ENCODE measurements at places on chromosomes 6 and 20.
A peak's percentile ranks its signal among the peaks of the same experiment; 100 is the strongest.

- DNase-seq: peak; percentile 33
These were observed 24.6 kb upstream of the GTSF1L start for GRCh38 chr20:43751167-43752050.

- no peak for DNase-seq
These were observed 32.5 kb downstream of the CTNNBL1 start for GRCh38 chr20:37726321-37726720.

- DNase-seq: no peak
These were observed 93.6 kb downstream of the STXBP5 start for GRCh38 chr6:147297663-147298316.

- no peak for DNase-seq
These were observed 33.5 kb downstream of the TPBG start for GRCh38 chr6:82396964-82397751.

DNA sequence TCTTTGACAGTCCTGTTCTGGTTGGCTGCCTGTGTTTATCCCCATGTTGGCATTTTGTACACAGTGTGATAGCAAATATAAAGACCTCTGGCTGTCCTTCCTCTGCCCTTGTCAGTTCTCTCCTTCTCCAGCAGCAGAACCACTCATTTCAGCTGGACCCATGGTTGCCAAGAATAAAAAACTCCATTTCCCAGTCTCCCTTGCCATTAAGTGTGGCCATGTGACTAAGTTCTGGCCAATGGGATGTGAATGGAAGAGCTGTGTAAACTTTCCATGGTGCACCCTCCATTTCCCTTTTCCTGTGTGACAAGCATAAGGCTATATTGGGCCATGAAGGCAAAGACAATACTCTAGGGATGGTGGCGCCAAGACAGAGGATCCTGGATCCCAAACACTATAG is 78.4 kb upstream of the TBC1D7 start:
- no peak for DNase-seq

- no peak for DNase-seq
These were observed 26.2 kb downstream of the SLC16A10 start for GRCh38 chr6:111113336-111114086.

- no peak for DNase-seq
These were observed 28.0 kb downstream of the IL22RA2 start for GRCh38 chr6:137145421-137145820.

DNA sequence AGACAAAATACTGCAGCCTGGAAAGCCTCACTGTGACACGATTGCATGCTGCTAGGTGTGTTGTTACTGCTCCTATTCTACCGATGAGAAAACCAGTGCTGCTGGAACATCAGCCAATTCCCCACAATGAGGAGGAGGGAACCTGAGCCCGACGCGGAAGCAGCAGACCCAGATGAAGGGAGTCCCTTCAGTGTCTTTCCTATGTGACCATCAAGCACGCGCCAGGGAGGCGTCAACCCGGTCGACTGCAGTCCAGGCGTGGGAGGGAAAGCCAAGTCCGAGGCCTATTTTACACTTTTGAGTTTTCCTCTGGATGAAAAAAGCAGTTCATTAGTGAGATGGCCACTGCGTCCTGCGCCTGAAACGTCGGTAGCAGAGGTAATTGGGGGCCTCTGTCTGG is 63.3 kb downstream of the STK35 start:
- no peak for DNase-seq

- DNase-seq: no peak
These were observed 35.7 kb downstream of the MGME1 start for GRCh38 chr20:18004384-18005031.

- no peak for DNase-seq
These were observed 21.2 kb downstream of the STK38 start for GRCh38 chr6:36526066-36526465.

- no peak for DNase-seq
These were observed 11.5 kb downstream of the RNF146 start for GRCh38 chr6:127277878-127278843.

DNA sequence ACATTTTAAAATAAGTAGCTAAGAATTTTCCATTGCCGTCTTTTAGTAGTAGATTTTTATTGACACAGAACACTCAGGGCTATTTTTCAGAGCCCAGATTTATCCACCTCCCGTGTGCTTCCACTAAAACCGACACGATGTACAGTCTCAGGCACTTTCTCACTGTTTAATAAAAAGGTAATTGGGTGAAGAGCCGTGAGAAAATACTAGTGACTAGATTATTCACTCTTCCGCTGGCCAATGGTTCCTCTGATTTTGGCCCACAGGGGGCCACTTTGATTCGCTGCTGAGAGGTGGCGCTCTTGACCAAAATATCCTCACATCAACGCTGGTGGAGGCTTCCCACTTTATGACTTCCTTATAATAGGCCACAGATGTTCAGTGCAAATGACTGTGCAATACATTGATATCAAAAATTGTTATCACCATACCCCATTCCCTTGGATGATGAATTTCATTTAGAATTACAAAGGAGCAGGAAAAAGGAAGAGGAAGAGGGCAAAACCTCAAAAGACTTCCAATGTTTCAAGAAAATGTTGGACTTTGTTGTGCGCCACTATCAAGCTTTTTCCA is 12.3 kb upstream of the HDDC2 start:
- peak; percentile 26 for DNase-seq

- DNase-seq: no peak
These were observed 3.8 kb upstream of the E2F1 start for GRCh38 chr20:33689973-33690372.

- DNase-seq: no peak
These were observed 80.7 kb downstream of the CARMIL1 start for GRCh38 chr6:25359891-25360290.

DNA sequence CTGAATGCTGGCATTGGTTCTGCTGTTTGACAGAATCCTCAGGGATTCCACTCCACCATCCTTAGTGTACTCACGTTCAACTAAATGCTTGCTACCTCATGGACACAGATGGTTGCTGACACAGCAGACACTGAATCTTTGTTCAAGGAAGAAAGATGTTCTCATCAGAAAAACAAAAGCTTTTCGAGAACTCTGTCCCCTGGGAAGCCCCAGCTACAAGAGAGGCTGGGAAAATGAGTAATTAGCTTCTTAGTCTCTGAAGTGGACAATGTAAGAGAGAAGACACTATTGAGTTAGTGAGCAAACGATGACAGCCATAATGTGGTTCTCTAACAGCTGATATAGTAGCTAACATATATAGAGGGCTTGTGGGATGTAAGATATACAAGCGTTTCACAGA is 30.9 kb upstream of the ENPP5 start:
- DNase-seq: no peak

DNA sequence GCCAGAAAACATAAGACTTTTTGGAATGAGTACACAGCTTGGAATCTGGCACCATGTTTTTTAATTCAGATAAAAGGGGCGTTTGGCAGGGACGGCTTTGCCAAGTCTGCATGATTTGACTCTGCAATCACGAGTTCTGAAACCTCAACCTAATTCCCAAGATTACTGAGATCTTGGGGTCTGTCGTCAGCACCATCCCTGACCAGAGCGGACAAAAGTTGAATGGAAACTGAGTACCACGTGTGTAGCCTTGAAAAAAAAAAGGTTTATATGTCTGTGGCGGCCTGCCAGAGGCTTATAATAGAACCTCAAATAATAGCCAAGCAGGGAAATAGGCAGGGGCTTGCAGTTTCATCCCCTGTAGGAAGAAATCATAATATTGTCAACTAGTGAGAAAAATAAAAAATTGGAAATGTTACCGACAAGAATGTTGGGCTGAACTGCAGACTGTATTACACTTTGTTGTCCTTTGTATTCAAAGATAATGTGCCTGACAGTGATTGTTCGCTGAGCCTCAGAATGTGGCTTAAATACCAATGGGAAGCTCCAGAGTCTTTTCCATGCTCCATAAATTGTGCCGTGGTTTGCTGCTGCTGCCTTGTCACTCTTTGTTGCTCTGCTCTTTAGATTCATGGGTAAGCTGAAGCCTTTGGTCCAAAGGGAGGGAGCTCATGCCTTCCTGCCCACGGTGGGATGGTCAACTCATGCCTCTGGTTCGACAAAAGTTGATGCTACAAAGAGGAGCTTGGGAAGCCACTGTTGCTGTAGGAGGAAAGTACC is 118.8 kb upstream of the ARID1B start:
- no peak for DNase-seq

GRCh38 chr6:84258866-84259265 is 31.4 kb upstream of the CEP162 start:
- DNase-seq: no peak

DNA sequence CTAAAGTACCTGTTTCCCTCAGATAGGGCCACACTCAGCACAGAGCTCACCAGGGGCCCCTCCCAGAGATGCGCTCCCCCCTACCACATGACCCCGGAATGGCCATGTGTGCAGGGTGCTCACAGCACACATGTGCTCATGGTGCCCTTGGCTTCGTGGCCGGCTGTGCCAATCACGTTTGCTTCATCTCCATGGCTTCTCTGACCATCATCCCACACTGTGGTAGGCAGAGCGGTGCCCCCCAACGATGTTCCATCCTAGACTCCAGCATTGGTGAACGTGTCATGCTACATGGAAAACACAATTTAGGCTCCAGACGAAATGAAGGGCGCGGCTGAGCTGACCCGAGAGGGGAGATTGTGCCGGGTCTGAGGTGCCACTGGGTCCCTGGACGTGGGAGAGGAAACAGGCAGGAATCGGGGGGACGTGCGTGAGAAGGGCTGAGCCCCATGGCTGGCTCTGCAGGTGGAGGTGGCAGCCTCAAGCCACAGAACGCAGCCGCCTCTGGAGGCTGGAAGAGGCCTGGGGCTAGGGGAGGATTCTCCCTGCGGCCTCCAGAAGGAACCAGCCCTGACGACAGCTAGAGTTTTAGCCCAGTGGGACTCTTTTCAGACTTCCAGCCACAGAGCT is 126.5 kb downstream of the DLL1 start:
- no peak for DNase-seq

DNA sequence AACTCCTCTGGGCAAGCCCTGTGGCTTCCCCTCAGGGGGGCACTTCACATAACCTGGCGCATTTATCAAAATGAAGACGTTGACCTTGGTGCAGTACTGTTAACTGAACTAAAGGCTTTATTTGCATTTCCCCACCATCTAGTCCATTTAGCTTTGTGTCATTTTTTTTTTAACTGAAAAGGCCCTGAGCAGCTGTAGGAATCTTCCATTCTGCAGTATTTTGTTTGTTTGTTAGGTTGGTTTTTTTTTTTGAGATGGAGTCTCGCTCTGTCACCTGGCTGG is 10.7 kb downstream of the TMEM181 start:
- no peak for DNase-seq

- no peak for DNase-seq
These were observed 192.0 kb upstream of the IMPG1 start for GRCh38 chr6:76264468-76264867.

Measured in stimulated activated CD4-positive, alpha-beta T cell treated with anti-CD3 and anti-CD28 coated beads, TNF-alpha, amount 100 ng/mL, for 24 hours (primary cell).